NCI-H1417 (cell line): ENCODE measurements at places on chromosomes 1 and 21.
A peak's percentile ranks its signal among the peaks of the same experiment; 100 is the strongest.

- no peak for DNase-seq
Observed at GRCh38 chr1:71656902-71657301, 576.1 kb upstream of the ZRANB2 start.

GRCh38 chr1:216210081-216210480 is 213.2 kb downstream of the USH2A start:
- no peak for DNase-seq

- no peak for DNase-seq
Observed at GRCh38 chr1:84988588-84988987, 8.3 kb downstream of the MCOLN2 start.

GRCh38 chr1:155005076-155006011 is 2.7 kb downstream of the ZBTB7B start:
- peak; percentile 67 for DNase-seq

DNA sequence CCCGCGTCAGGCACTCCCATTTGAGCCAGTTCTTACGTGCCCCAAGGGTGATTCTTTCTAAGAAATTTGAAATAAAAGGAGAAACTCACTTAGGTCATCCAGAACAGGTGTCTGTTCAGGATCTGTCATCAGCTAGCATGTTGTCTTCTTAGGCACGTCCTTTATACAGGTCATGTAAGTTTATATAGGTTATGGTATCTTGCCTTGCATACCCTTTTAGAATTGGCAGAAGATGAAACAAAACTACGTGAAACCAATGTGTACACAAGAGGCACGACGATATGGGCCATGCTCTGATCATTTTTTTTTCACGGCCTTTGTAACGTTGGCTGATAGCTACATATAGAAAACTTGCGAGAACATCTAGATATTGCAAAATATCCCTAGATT is 579 bp upstream of the GTF2B start:
- DNase-seq: peak; percentile 37

DNA sequence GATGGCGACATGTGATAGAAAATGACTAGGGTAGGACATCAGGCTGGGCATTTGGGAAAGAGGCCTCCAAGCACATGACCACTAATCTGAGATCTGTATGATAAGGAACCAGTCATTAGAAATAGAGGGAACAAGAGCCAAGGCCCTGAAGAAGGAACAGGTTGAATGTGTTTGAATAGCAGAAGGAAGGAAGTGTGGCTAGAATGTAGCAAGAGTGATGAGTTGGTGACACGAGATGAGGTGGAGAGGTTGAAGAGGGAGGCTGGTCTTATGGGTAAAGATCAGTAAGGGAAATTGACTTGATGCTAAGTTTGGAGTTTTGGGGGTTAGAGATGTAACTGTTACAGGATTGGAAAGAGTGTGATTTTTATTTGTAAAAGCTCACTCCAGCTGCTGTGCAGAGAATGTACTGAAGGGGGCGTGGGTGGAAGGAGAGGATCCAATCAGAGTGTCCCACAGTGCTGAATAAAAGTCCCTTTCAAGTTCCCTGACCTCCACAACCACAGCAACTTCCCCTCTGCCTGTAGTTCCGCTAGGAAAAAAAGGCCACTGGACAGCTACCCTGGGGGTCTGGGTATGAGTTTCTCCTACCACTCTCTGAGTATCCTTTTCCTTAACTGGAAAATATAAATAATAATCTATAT is 295.0 kb downstream of the OMA1 start:
- no peak for DNase-seq

DNA sequence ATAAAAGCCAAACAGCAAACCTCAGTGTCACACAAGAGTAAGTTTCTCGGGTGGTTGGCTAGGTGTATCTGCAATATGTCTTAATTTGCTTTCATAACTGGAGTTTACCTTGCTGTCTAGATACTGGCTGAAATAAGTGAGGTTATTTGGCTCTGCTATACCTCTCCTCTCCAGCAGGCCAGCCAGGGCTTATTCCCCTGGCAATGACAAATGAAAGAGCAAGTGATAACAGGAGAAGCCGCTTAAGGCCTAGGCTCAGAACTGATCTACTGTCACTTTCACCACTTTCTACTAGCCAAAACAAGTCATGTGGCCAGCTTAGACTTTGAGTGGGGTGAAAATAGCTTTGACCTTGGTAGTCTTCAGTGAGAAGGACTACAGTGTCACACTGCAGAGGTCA is 4.8 kb upstream of the RPE65 start:
- no peak for DNase-seq

DNA sequence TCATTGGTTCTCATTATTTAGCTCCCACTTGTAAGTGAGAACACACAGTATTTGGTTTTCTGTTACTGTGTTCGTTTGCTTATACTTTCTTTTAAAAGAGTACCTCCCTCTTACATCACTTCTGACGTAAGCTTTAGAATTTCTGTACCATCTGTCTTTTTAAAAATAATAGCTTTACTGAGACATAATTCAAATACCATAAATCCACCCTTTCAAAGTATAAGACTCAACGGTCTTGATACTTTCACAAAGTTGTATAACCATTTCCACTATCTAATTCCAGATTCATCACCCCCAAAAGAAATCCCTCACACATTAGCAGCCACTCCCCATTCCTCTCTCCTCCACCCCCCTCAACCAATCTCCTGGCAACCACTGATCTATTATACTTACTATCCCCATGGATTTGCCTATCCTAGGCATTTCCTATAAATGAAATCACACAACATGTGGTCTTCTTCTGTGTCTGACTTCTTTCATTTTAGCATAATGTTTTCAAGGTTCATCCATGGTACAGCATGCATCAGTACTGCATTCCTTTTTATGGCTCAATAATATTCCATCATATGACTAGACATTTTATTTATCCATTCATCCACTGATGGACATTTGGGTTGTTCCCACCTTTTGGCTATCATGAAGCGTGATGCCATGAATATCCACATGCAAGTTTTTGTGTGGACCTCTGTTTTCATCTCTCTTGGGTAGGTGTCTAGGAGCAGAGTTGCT is 104.7 kb downstream of the HLCS start:
- DNase-seq: no peak

GRCh38 chr1:158272681-158273080 is 17.0 kb upstream of the CD1C start:
- DNase-seq: no peak

- DNase-seq: no peak
Observed at GRCh38 chr1:25668931-25669573, 52.5 kb downstream of the MAN1C1 start.

DNA sequence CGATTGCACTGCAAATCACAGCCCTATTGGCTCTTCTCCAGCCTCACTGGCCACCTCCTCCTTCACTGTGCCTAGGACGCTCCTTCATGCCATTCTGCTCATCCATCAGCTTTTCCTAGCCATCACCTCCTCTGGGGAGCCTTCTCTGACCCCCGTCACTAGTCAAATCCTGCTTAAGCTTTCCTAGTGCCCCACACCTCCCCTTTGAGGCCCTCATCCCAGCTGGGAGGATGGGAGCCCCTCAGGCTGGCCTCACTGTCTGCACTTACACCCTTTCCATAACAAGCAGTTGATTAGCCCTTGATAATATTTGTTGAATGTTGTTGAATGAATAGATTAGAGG is 50.7 kb downstream of the KLHDC7A start:
- DNase-seq: no peak

DNA sequence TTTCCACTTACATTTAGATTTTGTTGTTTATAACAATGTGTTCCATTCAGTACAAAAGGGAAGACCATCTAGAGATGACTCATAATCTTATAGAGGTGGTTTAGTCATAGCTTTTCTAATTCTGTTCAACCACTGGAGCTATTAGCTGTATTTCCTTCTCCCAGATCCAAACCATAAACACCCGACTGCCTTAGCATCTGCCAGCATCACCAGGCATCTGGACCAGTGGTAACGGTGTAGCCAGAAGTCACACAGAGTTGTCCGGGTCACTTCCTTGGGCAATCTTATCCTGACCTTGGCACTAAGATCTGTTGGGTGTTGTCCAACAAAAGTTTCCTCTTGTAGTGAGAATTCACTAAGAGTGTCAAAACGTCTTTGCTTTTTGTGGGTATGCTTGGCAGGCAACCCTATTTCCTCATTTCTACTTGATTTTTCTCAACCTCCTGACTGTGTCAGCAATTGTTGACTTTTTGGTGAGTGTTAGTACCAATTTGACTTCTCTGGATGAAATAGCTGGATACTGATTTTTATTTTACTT is 372.1 kb upstream of the B3GALT2 start:
- DNase-seq: no peak

DNA sequence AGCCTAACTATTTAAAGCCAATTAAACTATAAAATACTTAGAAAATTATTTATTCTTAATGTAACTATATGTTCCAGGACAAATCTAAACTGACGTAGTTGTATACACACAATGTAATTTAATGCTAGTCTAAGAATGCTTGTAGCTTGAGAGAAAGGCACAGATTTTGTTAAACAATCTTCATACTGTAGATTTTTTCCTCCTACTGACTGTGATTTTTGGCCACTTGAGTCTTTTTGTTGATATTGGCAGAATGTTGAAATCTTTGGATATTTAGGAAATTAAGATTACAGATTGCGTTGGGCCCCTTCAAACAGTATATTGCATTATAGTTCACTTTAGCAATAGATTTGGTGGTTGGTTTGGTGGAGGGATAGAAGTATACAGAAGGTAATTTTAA is 40.5 kb downstream of the ATF3 start:
- no peak for DNase-seq

- DNase-seq: no peak
Observed at GRCh38 chr21:20272791-20273362, 725.3 kb upstream of the NCAM2 start.

DNA sequence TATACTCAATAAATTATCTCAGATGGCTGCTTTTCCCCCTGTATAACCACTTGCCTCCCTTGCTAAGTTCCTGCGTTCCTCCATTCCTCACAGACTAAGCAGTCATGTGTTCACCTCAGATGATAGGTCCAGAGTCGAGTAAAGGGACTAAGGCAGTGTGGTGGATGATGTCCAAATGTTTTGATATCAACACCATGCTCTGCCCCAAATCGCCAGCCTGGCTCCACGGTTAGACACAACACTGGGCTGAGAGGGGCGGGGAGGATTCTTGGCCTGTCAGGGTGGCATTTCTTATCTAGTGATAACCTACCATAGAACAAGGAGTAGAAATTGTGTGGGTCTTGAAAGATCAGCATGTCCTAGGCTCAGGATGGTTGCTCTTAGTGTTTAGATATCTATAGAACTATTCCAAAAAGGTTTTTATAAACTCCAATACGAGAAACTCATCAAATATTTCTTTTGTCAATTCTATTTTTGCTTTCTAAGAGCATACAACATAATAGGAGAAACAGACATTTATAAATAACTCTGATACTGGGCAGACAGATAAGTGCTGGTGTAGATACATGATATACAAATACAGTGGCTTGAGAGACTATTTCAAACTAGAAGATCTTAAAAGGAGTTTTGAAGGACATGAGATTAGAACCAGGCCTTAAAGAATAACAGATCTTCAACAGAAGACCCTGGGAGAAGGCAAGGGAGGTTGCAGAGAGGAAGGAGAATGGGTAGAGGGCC is 21.5 kb downstream of the GJA5 start:
- no peak for DNase-seq

DNA sequence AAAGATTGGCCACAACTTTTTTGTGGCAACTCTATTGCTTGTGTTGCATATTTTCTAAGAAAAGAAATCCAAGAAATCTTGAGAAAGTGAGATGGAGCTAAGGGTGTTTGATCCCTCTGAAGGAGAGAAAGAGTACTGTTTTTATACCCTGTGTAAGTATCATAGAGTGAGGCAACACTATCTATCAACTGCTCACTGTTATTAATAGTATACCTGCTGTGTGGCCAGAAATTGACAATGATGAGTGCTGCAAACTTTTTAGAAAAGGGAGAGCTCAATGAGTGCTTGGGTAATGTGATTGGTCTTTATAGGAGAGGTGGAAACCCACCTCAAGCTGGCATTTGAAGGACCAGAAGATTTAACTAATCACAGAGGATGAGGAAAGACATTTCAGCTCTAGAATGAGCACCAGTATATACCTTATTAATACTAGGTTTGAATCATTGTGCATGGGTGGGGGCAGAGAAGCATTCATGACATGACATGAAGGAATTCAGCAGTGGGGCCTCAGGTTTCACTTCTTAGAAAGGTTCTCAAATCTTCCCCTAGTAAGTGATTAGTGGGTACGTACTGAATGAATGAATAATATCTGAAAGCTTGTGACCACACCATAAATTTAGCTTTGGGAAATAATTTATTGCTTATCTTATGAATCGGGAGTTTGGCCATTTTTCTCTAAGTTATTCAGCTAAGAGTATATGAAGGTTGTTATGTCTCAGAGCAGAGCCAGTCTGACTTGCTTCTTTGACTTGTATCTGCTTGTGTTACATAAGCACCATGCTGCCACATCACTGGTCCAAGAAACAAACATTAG is 169.2 kb upstream of the SGIP1 start:
- DNase-seq: no peak

DNA sequence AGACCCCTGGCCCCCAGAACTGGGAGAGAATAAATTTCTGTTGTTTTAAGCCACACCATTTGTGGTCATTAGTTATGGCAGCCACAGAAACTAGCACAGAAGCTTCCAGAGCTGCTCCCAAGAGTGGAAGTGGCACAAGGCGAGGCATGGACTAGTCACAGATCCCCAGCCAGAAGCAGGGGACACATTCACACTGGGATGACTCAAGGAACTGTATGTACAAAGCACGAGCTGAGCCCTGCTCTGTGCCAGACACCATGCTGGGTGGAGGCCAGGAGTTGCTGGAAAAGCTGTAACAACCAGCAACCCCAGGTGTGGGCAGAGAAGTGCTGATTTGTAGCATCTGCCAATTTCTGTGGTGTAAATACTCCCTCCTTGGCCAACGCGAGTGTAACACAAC is 55.6 kb downstream of the TCP10L start:
- DNase-seq: no peak

DNA sequence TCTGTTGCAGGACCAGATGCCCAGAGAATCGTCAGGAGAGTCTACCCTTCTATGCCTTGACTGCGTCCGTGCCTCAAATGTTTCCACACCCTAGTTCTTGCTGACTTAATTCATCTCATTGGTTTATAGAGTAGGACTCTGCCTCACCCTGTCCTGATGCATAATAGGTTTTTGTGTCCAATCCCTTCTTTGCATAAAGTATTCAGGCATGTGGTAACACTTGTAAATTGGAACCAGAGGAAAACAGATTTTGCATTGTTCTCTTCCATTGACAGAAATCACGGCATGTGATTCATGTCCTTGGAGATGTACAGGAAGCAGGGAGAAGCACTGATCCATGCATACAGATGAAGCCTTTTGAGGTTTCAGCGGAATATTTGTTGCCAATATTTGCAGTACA is 29.5 kb downstream of the PLPPR5 start:
- no peak for DNase-seq

GRCh38 chr1:238119060-238119459 is 228.3 kb upstream of the ZP4 start:
- no peak for DNase-seq

- no peak for DNase-seq
Observed at GRCh38 chr21:27129694-27130093, 162.8 kb upstream of the ADAMTS5 start.
